ENCODE measurements at places on chromosomes 6 and 20. TPM values are rescaled to one million over a fixed set of nuclear protein-coding genes. Genes with fewer than 3 reads are reported as not detected.

- DNase-seq: no peak
- H3K27me3 ChIP-seq: no peaks in the 10 kb centered on the region
- no peak overlapping the region for H3K27ac ChIP-seq
- no peaks in the 10 kb centered on the region for H3K4me1 ChIP-seq
These were observed 10.7 kb downstream of the MACROD2 start for GRCh38 chr20:14005996-14006395.

DNA sequence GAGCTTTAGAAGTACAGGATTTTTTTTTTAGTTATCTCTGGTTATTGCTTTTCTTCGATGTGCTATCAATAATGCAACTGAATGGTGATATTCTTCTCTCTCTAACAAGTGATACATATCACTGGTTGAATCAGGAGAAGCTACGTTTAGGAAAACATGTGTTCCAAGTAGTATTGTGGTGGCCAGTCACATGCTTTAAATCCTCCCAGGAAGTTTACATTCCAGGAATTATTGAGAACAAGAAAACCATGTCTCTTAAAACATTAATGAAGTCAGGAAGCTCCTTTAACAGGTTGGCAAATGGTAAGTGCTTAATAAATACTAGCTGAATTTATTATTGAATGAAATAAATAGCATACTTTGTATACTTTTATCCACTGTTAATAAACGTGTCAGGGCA is 371.1 kb downstream of the BCKDHB start:
- DNase-seq: no peak
- H3K4me1 ChIP-seq: no peaks in the 10 kb centered on the region
- no peaks in the 10 kb centered on the region for H3K27me3 ChIP-seq
- H3K36me3 ChIP-seq: no peaks in the 10 kb centered on the region
- no peak overlapping the region for H3K27ac ChIP-seq
- H3K4me3 ChIP-seq: no peak overlapping the region

- peak within 1 kb of the TSS; percentile 96 for H3K27ac ChIP-seq
- peaks cover 34% of the 10 kb centered on the region for H3K4me1 ChIP-seq
- DNase-seq: peak; percentile 70
These were observed at the start of gene NFATC2 for GRCh38 chr20:51542571-51543421. TSS of gene NFATC2 (minus strand) at chr20:51542719. CDS start at chr20:51542499, 220 bp downstream.

- H3K27me3 ChIP-seq: no peaks in the 10 kb centered on the region
- no peak for DNase-seq
- no peaks in the 10 kb centered on the region for H3K36me3 ChIP-seq
- no peak overlapping the region for H3K4me3 ChIP-seq
- no peaks in the 10 kb centered on the region for H3K4me1 ChIP-seq
- no peak overlapping the region for H3K27ac ChIP-seq
These were observed 33.2 kb downstream of the ANKS1A start for GRCh38 chr6:34922177-34922663.

SYTL3 gene
- total RNA-seq: 66.1 TPM

DNA sequence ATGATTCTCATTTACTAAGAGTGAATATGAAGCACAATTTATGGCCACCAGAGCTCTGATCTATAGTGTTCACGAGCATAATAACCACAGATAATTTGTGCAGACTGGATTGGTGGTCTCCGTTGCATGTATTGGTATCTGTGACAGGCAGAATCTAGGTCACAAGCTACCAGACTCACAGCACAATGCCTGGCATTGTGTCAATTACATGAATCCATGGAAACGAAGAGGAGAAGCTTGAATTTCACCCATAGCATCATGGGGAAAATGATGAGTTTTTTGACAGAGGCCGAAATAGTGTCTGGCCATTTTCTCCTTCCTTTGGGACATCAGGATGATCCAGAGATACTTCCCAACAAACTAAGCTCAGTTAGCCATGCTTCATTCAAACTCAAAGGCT is 52.3 kb upstream of the TMEM170B start:
- H3K4me1 ChIP-seq: no peaks in the 10 kb centered on the region
- no peak for DNase-seq
- H3K36me3 ChIP-seq: no peaks in the 10 kb centered on the region
- no peak overlapping the region for H3K27ac ChIP-seq
- no peak overlapping the region for H3K4me3 ChIP-seq

- no peaks in the 10 kb centered on the region for H3K36me3 ChIP-seq
- no peak overlapping the region for H3K27ac ChIP-seq
- no peaks in the 10 kb centered on the region for H3K4me1 ChIP-seq
- DNase-seq: no peak
- H3K4me3 ChIP-seq: no peak overlapping the region
- H3K27me3 ChIP-seq: no peaks in the 10 kb centered on the region
These were observed 66.7 kb upstream of the DEFB112 start for GRCh38 chr6:50116390-50116789.

DNA sequence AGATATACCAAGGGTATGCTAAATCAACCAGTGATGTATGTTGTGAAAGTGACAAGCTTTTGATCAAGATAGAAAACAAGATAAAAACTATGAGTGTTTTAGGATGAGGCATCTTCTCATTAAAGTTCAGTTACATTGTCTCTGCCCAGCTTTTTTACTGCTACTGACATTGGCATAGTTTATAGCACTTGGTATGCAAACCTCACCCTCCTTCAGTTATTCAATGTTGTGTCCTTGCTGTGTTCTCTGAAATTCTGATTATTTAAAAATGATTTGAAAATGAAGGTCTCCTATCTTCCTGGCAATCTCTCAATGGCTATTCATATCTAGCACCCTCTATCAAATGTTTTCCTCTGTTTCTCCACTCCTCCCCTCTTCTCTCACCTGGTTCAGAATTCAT is 6.7 kb upstream of the MYLIP start:
- H3K4me1 ChIP-seq: peaks cover 5% of the 10 kb centered on the region
- no peak overlapping the region for H3K4me3 ChIP-seq
- no peaks in the 10 kb centered on the region for H3K36me3 ChIP-seq
- no peaks in the 10 kb centered on the region for H3K27me3 ChIP-seq
- DNase-seq: no peak
- H3K27ac ChIP-seq: no peak overlapping the region

- H3K27ac ChIP-seq: no peak overlapping the region
- no peak overlapping the region for H3K4me3 ChIP-seq
- H3K36me3 ChIP-seq: no peaks in the 10 kb centered on the region
These were observed 145.2 kb upstream of the CITED2 start for GRCh38 chr6:139519571-139520031.

GRCh38 chr6:85452441-85452881 is 2.6 kb downstream of the NT5E start:
- H3K27ac ChIP-seq: no peak overlapping the region
- H3K4me3 ChIP-seq: no peak overlapping the region
- no peaks in the 10 kb centered on the region for H3K36me3 ChIP-seq
- H3K27me3 ChIP-seq: peaks cover 15% of the 10 kb centered on the region
- no peak for DNase-seq

GRCh38 chr6:70398783-70399728 is 14.3 kb upstream of the FAM135A start:
- H3K4me1 ChIP-seq: no peaks in the 10 kb centered on the region
- DNase-seq: no peak
- no peak overlapping the region for H3K4me3 ChIP-seq
- no peaks in the 10 kb centered on the region for H3K27me3 ChIP-seq
- H3K27ac ChIP-seq: no peak overlapping the region

GRCh38 chr6:148416330-148416965 is 73.8 kb downstream of the SASH1 start:
- no peak overlapping the region for H3K4me3 ChIP-seq
- no peak for DNase-seq
- no peaks in the 10 kb centered on the region for H3K27me3 ChIP-seq
- H3K4me1 ChIP-seq: no peaks in the 10 kb centered on the region
- no peaks in the 10 kb centered on the region for H3K36me3 ChIP-seq
- H3K27ac ChIP-seq: no peak overlapping the region

PRICKLE4 gene
- total RNA-seq: not detected

SNX21 gene
- total RNA-seq: 2.2 TPM

RPS10 gene
- total RNA-seq: 3,049 TPM

DNA sequence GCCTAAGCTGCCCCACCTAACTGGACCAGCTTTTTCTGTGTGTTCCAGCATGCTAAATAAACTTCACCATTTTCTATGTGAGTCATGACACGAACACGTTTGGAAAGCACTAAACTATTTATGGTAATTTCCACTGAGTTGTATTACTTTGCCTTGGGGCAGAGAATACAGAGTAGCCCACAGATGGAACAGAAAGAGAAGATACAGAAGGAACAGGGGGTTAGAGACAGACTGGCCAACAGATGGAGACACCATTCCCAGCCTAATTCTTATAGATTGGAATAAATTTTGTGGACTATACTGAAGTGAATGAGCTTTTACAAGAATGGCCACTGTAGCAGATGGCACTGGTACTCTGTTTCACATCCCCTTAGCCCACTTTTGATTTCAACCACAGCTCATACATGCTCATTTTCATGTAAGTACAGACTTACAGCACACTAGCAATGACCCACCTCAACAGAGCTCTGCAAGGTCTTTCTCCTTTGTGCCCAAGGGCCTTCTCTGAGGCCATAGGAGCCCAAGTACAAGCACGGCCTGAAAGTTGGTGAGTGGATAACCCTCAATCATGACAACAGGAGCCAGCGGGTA is 13.1 kb upstream of the NT5DC1 start:
- H3K36me3 ChIP-seq: no peaks in the 10 kb centered on the region
- H3K4me3 ChIP-seq: no peak overlapping the region
- no peak for DNase-seq
- no peaks in the 10 kb centered on the region for H3K4me1 ChIP-seq
- no peaks in the 10 kb centered on the region for H3K27me3 ChIP-seq
- H3K27ac ChIP-seq: no peak overlapping the region

- H3K36me3 ChIP-seq: no peaks in the 10 kb centered on the region
- no peak overlapping the region for H3K4me3 ChIP-seq
- H3K27me3 ChIP-seq: no peaks in the 10 kb centered on the region
- DNase-seq: no peak
- H3K27ac ChIP-seq: no peak overlapping the region
These were observed 4.7 kb upstream of the ZDHHC14 start for GRCh38 chr6:157376241-157376640.

Data from naive thymus-derived CD4-positive, alpha-beta T cell (primary cell).